Fibroblast of the aortic adventitia (primary cell): ENCODE measurements at places on chromosomes 11 and 22.

GRCh38 chr11:33505093-33505492 lies 195.5 kb downstream of the C11orf91 start:
- DNase-seq: no peak

DNA sequence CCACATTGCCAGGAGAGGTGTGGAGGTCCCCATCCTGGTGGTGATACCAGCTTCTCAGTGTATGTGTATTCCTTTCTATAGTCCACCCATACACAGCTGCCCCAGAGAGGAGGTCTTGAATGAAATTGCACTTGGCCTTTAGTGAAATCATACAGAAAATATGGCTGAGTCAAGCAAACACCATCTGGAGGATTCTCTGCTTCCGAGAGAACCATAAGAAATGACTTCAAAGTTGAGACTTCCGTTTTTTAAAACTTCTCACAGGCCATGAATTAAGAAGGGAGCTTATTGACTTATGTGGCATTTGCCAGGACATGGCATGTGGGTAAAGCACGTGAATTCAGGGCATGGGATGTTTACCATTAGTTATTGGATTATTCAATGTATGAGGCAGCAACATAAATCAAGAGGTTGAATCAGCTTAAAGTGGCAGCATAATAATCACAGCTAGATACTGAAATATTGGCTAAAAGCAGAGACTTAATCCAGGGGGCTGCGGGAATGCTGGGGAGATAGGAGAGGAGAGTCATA lies 119.1 kb upstream of the MTNR1B start:
- DNase-seq: no peak

DNA sequence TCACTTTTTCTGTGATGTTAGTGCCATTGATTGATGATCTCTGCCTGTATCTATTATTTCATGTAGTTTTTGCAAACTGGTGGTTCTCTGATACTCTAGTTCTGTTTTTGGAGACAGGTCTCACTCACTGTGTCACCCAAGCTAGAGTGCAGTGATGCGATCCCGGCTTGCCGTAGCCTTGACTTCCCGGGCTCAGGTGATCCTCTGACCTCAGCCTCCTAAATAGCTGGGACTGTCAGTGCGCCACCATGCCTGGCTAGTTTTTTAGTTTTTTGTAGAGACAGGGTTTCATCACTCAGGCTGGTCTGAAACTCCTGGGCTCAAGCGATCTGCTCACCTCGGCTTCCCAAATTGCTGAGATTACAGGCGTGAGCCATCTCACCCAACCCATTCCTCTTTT lies 16.4 kb downstream of the TEAD1 start:
- DNase-seq: no peak

- DNase-seq: peak; percentile 36
These were observed 107.6 kb upstream of the ASPHD2 start for GRCh38 chr22:26321469-26321913.

DNA sequence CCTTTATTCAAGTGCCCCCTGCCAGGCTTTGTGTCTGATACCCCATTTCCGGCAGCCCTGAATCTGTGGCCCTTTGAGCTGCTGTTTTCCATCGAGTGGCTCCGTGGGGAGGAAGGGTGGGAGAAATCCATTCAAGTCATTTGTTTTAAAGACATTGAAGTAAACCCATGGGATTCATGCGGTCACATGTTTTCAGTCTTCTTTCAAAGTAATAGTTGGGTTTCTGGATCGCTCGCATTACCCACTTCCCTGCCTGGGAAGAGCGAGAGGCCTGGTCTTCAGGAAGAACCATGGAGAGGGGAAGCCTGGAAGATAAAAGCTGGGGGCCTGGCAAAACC lies 14.4 kb downstream of the DAGLA start:
- no peak for DNase-seq

DNA sequence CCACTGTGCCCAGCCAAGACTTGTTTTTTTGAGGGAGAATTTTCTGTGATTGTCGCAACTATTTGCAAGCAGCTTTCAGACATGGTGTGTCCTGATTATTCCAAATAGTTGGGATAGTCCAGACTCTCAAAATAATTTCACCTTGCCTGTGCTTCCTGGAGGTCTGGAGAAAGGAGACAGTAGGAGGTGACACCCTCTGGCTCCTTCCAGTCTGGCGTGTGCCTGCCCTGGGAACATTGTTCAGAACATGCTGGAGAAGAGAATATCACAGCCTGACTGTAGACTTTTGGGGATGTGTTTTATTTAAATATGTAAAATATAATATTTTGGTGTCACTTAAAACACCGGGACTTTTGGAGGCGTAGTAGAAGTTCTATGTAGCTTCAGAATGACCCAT lies 14.9 kb downstream of the ZNRF3 start:
- DNase-seq: no peak

DNA sequence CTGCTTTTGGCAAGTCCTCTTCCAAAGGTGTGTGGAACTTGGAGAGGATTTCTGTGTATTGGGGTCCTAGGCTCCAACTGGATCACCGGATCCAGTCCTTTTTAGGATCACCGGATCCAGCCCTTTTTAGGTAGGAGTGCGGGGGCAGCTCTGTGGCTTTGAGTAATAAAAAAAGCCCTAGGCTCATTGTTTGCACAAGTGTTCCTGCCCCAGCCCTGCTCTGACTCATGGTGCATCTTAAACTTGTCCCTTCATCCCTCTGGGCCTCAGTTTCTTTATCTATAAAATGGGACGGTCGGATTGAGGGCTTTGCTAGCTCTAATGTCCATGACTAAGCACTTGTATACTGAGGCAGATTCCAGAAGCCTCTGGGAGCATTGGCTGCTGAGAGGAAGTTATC lies 22.7 kb upstream of the CD44 start:
- peak; percentile 20 for DNase-seq

DNA sequence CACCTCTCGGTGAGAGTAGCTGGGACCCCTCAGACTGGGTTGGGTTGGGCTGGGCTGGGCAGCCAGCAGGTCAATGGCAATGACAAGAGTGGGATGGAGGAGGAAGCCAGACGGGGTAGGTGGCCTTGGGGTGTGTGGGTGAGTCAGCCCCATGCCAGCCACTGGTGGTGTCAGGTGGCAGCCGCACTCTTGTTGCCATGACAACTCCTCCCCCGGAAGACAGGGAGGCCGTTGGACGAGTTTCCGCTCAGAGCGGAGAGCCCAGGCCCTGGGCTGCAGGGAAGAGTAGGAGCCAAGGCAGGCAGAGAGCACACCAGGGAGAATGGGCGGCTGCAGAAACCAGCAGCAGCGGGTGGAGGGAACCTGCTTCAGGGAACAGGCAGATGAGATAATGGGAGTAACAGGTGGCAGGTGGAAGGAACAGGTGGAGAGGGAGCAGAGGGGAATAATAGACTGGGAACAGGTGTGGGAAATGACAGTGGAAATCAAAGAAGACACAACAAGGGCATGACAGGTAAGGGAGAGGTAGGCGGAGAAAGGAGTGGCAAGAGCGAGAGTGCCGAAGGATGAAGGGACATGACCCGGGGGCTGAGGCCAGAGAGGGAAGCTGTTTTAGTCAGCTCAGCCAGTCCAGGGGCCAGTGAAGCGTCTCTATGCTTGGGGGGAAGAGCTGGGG lies 8.7 kb downstream of the SPTBN2 start:
- DNase-seq: no peak

GRCh38 chr11:15897211-15897960 lies 459.0 kb downstream of the SOX6 start:
- DNase-seq: peak; percentile 18

DNA sequence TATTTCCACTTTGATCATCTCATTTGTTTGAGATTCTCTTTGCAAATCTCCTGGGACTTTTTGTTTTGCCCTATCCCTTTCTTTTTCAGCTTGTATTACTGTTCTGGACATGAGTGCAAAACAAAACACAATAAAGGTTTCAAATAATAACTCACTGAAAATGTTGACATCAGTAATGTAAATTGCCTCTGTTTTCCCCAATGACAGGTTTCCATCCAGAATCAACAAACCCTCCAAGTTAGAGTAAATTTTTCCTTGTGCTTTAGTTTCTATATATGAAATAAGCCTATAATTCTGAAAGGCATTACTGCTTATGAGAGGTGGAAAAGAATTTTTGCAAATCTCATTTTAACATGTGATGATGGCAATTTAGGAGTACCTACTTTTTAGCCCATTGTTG lies 187.0 kb upstream of the ANO3 start:
- DNase-seq: no peak

GRCh38 chr11:75308116-75308515 lies 43.3 kb downstream of the ARRB1 start:
- DNase-seq: no peak

DNA sequence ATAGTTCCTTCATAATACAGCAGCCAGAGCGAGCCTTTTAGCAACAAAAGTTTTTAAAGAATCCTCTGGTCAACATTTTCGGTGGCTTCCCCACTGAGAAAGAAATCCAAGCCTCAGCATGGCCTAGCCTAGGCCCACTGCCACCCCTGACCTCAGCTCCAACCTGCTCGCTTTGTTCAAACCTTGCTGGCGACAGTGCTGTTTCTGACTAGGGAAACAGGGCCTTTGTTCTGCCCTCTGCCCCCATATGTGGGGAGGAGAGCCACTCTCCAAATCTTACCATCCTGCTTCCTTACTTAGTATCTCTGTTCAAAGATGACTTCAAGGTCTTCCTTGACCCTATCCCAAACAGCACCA lies 95.8 kb downstream of the CCDC83 start:
- DNase-seq: no peak

GRCh38 chr11:8262552-8263108 lies 1.0 kb downstream of the LMO1 start:
- peak; percentile 45 for DNase-seq

DNA sequence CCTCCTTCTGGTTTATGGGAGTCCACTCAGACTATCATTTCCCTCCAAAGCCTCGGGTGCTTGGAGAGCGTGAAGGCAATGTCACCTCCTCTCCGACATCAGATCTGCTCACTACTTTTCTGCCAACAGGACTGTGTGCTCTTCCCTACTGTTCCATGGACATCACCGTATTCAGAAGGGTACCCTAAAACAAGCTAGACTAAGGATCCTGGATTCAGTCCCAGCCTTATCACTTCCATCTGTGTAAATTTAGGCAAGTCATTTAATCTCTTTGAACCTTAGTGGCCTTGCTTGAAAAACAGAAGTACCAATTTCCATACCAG lies 78.2 kb downstream of the KCNC1 start:
- no peak for DNase-seq

GRCh38 chr11:88521799-88522201 lies 184.3 kb upstream of the CTSC start:
- peak; percentile 58 for DNase-seq

- DNase-seq: no peak
These were observed 365.4 kb downstream of the BRD1 start for GRCh38 chr22:49462291-49462690.
